Esophagus squamous epithelium (tissue), 5 donors: ENCODE measurements at places on chromosomes 5 and 9.

GRCh38 chr5:127417528-127417927 lies 99.9 kb upstream of the PRRC1 start:
- no peak for DNase-seq

GRCh38 chr5:51821697-51822096 lies 438.4 kb downstream of the ISL1 start:
- DNase-seq, result no peak

DNA sequence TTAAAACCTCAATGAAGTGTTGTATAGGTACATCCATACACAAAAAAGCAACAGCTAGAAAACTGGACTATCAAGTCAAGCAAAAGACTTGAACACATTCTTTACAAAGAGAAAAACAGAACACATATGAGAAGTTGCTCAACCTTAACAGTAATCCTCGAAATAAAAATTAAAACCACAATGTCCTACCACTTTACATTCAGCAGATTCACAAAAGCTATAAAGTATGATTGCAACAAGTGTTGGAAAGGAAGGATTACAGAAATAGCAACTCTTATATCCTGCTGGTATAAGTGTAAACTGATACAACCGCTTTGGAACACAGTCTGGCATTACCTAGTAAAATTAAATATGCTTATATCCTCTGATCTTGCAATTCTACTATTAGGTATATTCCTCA lies 28.5 kb upstream of the GOLGA1 start:
- no peak for DNase-seq

DNA sequence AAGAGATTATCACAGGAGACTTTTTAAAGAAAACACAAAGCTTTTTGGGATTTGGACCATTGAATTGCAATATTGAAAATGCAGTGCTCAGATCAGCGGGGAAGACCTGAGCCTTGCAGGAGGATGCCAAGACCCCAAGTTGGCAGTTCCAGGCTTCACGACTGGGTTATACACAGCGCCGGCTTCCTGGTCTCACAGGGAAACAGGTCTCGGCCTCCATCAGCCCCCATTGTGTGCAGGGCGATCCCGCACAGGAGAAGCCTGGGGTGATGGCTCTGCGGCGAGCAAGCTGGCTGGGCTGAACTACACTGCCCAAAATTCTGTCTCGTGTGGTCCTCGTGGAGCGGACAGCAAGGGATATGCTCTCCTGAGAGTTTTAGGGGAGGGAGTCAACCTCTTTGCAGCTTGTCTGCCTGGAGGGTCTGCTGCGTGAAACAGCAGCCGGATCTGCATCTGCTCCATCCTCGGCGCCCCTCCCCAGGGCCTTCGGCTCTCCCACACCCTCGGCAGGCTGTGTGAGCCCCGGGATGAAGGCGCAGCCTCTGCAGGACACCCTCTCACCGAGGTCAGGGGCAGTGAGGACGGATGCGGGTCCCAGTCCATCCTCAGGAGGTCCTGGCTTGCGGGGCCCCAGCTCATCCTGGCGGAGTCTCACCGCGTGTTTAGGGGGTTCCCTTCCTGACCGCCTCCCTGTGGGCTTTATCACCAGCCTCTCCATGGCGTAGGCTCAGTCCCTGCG lies 60.6 kb downstream of the NSUN2 start:
- DNase-seq, result no peak

GRCh38 chr5:10162468-10162867 lies 87.2 kb downstream of the ATPSCKMT start:
- no peak for DNase-seq

DNA sequence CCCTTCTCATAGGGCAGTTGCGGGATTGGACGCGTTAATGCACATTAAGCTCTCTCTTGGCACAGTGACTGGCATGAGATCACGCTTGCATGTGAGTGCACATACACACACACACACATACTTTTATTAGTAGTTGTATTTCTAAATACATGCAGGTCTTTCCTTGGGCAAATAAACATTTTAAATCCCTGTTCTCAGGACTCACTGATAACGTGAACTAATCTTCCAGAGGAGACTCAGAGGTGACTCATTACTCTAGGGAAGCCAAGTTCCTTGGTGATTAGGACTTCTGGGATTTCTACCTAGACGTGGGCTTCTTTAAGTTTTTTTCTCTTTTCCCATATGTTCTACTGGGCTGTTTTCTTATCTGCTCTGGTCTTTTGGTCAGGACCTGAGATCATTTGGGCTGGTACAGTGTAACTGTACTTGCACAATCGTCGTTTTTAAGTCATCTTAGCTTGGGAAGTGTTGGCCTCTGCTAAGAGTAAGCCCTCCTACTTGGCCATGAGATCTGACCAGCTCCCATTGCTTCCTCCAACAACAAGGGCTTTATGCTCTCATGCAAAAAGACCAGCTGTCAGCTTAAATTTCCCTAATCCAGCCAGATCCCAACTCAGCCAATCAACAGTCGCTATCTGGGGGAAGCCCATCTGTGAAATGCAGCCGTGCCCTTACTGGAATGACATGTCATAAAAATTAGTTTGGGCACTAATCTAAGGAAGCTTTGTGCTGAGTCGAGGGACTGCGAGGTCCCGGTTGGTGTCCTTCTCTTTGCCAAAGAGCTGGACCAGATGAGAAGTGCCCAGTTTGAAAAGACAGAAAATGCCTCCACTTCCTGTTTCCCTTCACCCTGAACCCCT lies 176.4 kb upstream of the ANKRD55 start:
- no peak for DNase-seq

- no peak for DNase-seq
Observed at GRCh38 chr5:157484768-157485167, 24.8 kb downstream of the NIPAL4 start.

DNA sequence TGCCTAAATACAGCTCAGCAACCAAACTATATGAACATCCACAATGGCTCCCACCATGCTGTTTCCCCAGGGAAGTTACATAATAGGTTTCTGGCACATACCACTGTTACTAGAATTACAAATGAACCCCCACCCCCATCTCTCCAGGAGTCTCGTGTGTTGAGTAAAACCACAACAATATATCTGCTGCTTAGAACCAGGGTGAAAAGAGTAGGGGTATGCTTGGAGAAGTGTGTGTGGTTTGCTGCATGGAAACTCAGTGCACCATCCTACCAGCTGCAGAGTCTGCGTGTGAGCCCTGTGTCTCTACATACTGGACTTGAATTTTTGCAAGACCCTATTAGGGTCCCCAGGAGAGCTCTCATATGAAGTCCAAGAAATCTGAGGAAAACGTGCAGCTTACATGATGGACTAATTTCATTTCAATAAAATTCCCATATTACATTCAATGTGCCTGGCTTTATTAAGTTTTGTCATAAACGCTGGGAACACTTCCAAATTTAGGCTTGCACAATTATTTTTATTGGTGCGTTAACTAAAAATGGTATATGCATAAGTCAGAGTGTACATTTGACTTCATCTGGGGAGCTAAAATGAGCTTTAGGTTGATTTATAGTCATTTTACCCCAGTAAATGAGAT lies 104.5 kb upstream of the NFIB start:
- no peak for DNase-seq

- DNase-seq, result no peak
Observed at GRCh38 chr9:34549407-34549732, 26.6 kb upstream of the ENHO start.

- no peak for DNase-seq
Observed at GRCh38 chr5:61919920-61920319, 386.1 kb upstream of the KIF2A start.

DNA sequence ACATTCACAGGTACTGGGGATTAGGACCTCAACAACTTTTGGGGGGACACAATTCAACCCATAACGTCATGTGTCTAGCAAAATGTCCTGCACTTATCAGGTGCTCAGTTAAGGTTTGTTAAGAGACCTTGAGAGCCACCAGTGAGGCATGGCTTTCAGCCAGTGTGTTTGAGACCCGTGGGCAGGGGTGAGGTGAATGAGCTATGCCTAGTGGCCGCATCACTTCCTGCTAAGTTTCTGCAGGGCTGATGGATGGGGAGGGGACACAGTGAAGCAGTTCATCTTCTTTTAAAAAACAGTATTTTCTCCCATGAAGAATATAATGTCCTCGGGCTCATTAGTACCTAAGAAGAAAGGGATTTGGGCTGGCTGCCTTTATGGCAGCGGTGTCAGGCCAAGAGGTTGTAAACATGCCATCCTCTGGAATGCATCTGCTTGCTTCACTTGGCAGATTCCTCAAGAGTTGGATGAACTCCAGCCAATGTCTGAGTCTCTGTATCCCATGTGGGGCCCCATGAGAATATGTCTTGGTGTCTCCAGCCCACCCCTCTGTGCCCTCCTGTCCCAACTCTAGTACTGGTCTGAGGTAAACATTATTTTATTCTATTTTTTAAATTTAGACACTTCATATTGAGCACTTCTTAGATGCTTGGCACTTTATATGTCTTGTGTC lies 282.2 kb downstream of the CWC27 start:
- no peak for DNase-seq

DNA sequence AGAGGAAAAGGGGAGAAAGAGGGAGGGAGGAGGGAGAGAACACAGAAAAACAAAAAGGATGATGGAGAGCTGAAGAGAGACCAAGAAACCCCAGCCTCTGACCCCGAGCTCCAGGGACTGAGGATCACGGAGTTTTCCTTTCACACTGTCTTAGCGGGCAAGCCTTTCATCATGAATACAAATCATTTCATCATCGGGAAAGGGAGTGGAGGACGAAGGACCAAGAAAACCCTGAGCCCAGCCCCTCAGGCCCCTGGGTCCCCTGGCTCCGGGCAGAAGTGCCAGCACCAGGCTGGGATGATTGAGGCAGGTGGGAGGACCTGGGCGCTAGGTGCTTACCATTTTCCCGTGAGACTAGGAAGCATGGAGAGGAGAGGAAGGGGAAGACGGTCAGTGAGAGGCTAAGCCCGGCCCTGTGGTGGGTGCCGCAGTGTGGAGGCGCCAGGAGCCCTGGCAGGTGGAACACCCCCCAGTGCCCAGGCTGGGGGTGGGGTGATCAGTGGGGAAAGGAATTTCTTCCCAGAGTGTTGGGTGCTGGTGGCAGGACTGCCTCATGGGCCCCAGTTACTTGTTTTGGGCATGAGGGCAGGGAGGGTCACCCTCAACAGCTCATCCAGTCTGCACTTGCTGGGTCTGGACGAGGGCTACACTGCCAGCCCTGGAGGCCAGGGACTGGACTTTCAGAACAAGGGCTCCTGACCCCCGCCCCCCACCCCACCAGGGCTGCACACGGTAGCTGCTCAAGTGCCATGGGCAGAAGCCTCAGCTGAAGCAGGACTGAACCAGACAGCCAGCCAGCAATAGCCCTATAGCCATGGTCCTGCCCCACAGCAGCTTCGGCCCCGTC lies 49.0 kb upstream of the SARDH start:
- no peak for DNase-seq

DNA sequence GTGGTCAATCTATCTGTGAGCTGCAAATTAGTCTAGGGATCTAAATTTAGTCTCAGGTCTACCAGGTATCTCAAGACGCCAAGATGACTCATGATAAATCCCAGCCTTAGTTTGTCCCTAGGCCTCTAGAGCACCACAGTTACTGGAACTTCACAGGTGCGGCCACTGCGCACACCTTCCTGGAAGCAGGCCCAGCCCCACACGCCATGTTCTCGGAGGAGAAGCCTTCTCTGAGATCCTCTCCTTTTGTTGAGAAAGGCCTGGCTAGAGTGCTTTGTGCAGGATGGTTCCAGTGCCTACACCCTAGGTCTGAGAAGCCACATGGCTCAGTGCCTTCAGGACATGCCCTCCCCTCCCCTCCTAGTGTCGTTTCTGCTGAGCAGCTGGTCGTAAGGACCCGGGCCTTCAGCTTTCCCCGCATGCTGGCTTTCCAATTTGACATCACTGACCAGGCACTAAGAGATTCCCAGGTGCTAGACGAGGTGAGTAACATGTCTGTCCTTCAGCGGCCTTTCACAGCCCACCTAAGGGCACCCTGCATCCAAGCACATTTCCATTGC lies 51.9 kb downstream of the IPPK start:
- DNase-seq, result no peak

DNA sequence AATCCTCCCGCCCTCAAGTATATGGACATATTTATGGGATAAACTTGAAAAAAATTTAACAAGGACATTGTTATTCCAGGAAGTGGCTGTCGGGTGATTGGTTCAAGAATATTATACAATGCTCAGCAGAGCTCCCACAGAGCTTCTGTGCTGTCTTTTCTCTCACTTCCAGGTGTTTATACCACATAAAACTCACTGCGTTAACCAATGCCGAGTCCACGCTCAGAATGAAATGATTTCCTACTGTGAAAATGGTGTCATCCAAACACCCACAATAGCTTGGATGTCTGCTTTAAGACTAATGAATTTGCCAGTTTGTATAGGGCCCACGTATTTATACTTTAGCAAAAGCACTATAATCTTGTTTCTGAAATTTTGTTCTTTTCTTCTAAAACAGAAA lies 368.2 kb downstream of the NDUFS4 start:
- no peak for DNase-seq

DNA sequence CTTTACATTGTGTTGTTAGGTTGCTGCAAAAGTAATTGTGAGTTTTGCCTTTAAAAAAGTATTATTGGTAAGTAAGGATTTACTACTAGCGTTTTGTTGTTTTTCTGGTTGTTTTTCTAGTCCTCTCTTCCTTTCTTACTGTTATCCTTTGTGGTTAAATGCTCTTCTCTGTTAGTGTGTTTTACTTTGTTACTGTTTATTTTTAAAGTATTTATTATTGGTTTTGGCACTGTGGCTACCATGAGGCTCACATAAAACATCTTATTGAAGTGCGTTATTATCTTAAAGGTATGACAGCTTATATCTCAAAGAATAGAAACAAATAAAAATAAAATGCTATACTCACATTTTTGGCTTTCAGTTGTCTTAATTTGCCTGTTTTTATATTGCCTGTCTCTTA lies 17.6 kb downstream of the DMXL1 start:
- DNase-seq, result no peak

GRCh38 chr5:151719228-151720000 lies 32.7 kb upstream of the SPARC start:
- DNase-seq, result no peak

- no peak for DNase-seq
Observed at GRCh38 chr9:134706522-134706921, 64.9 kb downstream of the COL5A1 start.

- DNase-seq, result no peak
Observed at GRCh38 chr5:37005946-37006540, 129.5 kb downstream of the NIPBL start.

GRCh38 chr5:23385036-23385435 lies 122.4 kb upstream of the PRDM9 start:
- no peak for DNase-seq

- DNase-seq, result no peak
Observed at GRCh38 chr5:61617039-61617438, 285.0 kb downstream of the ZSWIM6 start.

GRCh38 chr5:156920861-156921431 lies 42.1 kb downstream of the TIMD4 start:
- no peak for DNase-seq

- DNase-seq, result no peak
Observed at GRCh38 chr9:85898332-85898731, 42.6 kb upstream of the NAA35 start.

- no peak for DNase-seq
Observed at GRCh38 chr9:118674942-118675341, 694.3 kb downstream of the BRINP1 start.

DNA sequence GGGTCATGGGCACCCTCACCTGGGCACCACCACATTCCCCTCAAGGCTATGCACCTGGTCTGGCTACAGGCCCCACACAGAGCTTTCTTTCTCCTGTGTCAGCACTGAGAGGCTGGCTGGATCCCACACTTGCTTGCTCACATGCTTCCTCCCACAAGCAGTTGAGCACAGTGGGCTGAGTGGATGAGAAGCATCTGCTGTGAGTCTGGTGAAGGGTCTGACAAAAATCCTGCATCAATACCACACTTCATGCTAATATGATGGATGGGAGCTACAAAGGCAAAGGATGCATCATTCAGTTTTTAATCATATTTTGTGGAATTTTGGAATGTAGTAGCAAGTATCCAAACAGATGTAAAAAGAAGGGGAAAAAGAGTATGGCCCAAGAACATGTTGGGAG lies 830.8 kb upstream of the PTPRD start:
- no peak for DNase-seq
